ENCODE measurements at places on chromosomes 16 and 17. TPM values are rescaled to one million over a fixed set of nuclear protein-coding genes. Genes with fewer than 3 reads are reported as not detected.

The NPIPB13 gene
- total RNA-seq, result 0.66 TPM

The PRKCB gene
- total RNA-seq, result 57.4 TPM

The C16orf87 gene
- 11.3 TPM for total RNA-seq

The CSH2 gene
- total RNA-seq, result 1.0 TPM

The HIC1 gene
- total RNA-seq, result 11.8 TPM

The HSDL1 gene
- 21.2 TPM for total RNA-seq

The TP53TG3C gene
- total RNA-seq, result not detected

The DCAF7 gene
- 26.0 TPM for total RNA-seq

The DDX28 gene
- total RNA-seq, result 10.6 TPM

The TBC1D3C gene
- not detected for total RNA-seq

The HOXB9 gene
- total RNA-seq, result 0.05 TPM

The AGRP gene
- total RNA-seq, result 0.09 TPM

The ABCC11 gene
- 0.14 TPM for total RNA-seq

The CBFA2T3 gene
- 11.2 TPM for total RNA-seq

The XPO6 gene
- total RNA-seq, result 67.9 TPM
